ENCODE measurements at places on chromosomes 1 and 21.

- DNase-seq, result peak; percentile 21
Measured at GRCh38 chr1:153277852-153278251, 18.4 kb downstream of the LORICRIN start.

DNA sequence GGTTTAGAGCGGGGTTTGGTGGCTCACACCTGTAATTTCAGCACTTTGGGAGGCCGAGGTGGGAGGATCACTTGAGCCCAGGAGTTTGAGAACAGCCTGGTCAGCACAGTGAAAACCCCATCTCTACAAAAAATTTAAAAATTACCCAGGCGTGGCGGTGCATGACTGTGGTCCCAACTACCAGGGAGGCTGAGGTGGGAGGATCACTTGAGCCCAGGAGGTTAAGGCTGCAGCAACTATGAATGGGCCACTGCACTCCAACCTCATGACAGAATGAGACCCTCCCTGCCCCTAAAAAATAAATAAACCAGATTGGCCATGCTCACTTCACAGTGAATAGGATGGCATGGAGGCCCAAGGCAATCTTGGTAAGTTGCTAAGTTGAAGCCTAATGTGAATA, 168.9 kb downstream of the RHOU start:
- DNase-seq, result no peak

DNA sequence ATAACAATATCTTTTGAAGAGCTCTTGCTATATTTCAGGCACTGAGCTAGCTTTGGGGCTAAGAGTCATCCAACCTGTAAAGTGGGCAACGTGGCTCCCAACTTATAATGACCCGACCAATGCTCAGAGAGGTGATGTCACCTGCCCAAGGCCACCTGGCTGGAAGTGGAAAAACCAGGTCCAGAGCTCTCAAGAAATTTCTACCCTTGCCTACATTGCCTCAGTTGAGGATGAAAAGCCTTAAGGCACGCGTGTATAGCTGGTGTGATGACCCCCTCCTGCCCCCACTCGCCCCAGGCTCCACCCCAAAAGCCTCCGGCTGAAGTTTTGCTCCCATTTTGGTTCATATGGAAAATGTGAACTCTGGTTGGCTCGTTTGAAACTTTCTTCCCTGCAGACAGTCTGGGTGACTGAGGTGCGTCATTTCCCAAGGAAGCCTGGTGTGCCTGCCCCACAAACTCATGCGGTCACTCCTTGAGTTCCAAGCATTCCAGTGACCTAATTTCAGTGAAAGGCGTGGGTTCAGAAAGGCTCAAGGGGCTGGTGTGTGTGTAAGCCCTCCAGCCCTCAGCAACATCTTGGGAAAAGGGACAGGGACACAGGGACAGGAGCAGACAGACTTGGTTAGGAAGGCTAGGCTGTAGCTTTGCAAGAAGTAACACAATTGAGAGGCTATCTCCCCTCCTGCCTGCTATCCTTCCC, 20.5 kb downstream of the HTR1D start:
- no peak for DNase-seq

DNA sequence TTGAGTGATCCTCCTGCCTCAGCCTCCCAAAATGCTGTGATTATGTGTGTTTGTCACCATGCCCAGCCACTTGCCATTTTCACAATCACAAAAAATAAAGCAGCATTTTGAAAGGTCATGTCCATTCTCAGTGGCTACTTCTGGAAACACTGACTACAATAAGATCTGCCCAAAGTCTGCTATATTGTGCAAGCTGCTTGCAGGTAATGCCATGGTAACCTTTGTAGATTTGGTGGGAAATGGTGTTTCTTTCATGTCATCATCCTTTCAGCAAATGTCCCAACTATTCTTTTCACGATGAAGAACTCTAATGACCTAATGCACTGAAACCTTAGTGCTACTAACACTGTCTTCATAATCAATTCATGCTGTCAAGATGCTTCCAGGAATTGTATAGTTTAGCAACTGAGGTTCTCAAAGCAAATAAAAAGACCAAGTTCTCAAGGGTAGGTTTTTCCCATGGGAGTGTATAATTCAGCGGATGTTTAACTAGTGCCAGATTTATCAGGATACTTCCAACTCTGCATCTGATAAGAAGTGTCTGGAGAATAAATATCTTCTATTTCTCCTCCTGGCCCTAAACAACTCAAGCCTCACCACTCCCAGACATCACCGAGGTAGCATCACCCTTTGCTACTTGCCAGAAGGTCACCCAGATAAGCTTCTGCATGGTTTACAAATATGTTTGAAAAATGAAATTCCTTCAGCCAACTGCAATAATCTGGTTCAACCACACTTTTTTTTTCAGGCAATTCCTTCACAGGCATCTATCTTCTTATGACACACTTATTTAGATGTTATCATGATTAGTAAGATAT, 132.0 kb upstream of the ZC3H11B start:
- DNase-seq, result no peak

GRCh38 chr1:193070942-193071341, 11.5 kb downstream of the RO60 start:
- DNase-seq, result no peak

DNA sequence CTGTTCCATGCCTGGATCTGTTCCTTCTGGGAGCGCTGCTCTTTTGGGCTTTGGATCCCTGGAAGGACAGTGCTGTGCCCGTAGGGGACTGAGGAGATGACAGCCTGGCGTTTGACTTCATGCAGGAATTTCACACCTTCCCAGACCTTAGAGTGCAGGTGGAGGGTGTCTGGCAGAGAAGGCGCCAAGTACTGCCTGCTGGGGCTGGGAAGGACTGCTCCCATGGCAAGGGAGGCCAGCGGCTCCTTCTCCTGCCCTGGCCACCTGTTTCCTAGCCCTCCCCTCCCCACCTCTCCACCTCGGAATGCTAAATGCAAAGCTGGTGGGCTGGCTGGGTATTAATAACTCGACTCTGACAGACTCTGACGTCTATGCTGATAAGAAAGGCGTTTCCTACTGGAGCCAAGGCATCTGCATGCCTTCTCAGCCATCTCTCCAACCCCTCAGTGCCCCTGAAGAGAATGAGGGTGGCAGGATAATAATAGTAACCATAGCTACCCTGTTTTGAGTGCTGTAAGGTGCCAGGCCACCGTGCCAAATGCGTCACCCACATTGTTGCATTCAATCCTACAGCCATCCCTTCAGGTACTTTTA, 17.5 kb upstream of the PDIK1L start:
- no peak for DNase-seq

DNA sequence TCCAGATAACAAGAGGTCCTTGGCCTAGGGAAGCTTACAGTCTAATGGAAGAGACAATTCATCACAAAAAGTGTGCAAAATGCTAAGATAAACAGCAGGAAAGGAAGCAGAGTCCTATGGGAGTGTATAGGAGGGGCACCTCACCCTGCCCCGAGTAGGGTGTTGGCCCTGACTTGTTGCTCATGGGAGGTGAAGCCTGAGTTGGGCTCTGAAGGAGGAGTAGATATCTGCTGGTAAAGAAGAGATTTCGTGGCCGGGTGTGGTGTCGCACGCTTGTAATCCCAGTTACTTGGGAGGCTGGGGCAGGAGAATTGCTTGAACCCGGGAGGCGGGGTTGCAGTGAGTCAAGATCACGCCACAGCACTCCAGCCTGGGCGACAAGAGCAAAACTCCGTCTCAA, 18.6 kb upstream of the GPR37L1 start:
- DNase-seq, result no peak
